CD8-positive, alpha-beta memory T cell (primary cell): ENCODE measurements at places on chromosomes 2 and 18. TPM values are rescaled to one million over a fixed set of nuclear protein-coding genes. Genes with fewer than 3 reads are reported as not detected.

GRCh38 chr2:121146630-121147029 lies 138.4 kb downstream of the TFCP2L1 start:
- H3K27ac ChIP-seq, result no peak overlapping the region
- H3K36me3 ChIP-seq, result no peaks in the 10 kb centered on the region
- no peak overlapping the region for H3K4me3 ChIP-seq
- no peaks in the 10 kb centered on the region for H3K27me3 ChIP-seq

GRCh38 chr2:230690439-230690838 lies 22.2 kb upstream of the CAB39 start:
- no peaks in the 10 kb centered on the region for H3K27me3 ChIP-seq
- H3K27ac ChIP-seq, result no peak overlapping the region
- H3K4me3 ChIP-seq, result no peak overlapping the region
- H3K4me1 ChIP-seq, result no peaks in the 10 kb centered on the region
- no peak for DNase-seq

- no peak overlapping the region for H3K27ac ChIP-seq
- no peaks in the 10 kb centered on the region for H3K36me3 ChIP-seq
- no peak overlapping the region for H3K4me3 ChIP-seq
- peak; percentile 46 for DNase-seq
These were observed 261.0 kb upstream of the CXCR4 start for GRCh38 chr2:136378712-136379595.

Gene TMEM169
- total RNA-seq, result 0.63 TPM

Gene C2orf72
- total RNA-seq, result 0.18 TPM
